Bone marrow (tissue), 2 donors: ENCODE measurements at places on chromosomes 2 and 18.

DNA sequence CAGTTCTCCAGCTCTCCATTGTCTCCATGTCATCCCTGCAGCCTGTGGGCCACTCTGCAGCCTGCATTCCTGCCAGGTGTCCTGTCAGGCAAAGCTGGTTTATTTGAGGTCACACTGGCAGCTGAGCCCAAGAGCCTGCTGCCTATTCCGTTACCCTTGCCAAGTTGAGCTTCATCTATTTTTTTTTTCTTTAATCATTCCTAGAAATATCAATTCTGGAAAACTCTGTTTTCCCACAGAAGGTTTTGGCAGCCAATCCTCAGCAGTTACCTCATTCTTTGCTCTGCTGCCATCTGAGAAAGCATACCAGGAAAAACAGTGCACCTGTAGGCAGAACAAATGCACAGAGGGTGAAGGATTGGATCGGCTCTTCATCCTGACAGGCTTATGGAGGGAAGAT, 411.0 kb upstream of the ACVR2A start:
- no peak for DNase-seq

DNA sequence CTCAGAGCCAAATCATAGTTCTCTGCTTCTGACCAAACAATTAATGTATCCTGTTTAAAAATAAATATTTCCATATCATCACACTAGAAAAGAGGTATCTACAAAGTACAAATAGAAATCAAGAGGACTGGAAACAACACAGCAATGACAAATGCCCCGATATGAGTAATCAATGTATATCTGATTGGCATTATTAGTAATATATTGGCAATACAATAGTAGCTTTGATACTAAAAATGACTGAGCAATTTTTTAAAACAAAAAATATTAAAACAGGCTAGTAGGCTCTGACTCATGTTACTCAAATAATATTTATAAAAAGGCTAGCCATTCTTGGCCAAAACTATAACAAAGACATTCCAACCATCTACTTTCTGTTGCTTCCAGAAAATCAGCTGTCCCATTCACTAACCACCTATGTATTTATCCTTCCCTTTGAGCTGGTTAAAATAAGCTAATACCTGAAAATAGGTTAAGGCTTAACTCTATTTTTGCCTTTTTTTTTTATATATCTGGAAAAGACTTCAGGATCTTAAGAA, 13.3 kb downstream of the PPP4R3B start:
- no peak for DNase-seq

GRCh38 chr2:176125772-176126054, 3.2 kb downstream of the HOXD9 start:
- DNase-seq = no peak

DNA sequence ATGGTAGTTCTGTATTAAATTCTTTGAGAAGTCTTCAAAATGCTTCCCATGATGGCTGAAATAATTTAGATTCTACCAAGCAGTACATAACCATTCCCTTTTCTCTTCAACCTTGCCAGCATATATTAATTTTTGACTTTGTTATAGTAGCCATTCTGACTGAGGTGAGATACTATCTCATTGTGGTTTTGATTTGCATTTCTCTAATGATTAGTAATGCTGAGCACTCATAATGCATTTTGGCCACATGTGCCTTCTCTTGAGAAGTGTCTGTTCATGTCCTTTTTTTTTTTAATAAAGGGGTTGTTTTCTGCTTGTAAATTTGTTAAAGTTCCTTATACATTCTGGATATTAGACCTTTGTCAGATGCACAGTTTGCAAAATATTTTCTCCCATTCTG, 173.9 kb downstream of the CALCRL start:
- DNase-seq = no peak

DNA sequence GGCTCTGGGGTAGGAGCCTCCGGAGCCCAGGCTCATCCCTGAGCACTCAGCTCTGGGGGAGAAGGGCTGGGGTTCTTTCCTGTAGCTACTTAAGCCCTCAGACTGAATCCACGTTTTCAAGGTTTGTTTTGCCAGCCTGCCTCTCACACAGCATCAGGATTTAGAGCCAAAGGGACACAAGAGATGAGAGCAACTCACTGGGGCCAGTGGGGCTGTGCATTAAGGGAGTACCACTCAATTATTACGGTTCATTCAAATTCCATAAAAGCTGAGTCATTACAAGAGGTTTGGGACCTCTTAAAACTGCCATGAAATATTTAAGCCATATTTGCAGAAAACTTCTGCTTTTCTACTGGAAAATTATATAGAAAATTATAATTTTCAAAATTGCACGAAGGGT, 17.1 kb upstream of the SNED1 start:
- DNase-seq = no peak

GRCh38 chr2:467543-467891, 179.6 kb upstream of the ALKAL2 start:
- no peak for DNase-seq

DNA sequence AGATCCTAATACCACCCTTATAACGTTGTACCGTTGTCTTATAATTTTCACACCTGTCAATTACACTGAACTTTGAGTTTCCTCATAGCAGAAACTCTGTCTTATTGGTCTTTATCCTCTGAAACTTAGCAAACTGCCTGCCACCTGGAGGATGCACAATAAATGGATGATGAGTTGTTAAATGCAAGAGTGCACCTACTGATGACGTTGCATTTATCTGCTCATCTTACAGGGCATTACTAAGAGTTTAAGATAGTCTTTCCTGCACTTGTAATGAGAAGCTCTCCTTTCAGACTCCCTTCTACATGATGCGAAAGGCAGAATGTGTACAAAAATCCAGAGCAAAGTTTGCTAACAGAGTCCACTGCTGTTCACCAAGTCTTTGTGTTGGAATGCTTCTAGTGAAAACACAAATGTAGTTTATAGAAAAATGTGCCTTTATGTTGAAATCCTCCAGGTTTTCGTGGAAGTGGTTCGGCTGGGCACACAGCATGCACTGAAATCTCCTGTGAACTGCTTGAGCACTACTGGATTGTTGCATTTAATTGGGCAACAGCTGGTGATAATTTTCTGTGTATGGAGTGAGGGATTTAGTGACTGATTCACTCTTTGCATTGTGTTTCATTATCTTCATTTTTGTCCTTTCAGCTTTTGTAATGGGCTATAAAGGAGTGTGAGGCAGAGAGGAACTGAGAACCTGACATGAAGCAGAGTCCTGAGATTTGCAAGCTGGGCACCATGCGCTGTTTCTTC, 665.8 kb upstream of the ID2 start:
- no peak for DNase-seq

DNA sequence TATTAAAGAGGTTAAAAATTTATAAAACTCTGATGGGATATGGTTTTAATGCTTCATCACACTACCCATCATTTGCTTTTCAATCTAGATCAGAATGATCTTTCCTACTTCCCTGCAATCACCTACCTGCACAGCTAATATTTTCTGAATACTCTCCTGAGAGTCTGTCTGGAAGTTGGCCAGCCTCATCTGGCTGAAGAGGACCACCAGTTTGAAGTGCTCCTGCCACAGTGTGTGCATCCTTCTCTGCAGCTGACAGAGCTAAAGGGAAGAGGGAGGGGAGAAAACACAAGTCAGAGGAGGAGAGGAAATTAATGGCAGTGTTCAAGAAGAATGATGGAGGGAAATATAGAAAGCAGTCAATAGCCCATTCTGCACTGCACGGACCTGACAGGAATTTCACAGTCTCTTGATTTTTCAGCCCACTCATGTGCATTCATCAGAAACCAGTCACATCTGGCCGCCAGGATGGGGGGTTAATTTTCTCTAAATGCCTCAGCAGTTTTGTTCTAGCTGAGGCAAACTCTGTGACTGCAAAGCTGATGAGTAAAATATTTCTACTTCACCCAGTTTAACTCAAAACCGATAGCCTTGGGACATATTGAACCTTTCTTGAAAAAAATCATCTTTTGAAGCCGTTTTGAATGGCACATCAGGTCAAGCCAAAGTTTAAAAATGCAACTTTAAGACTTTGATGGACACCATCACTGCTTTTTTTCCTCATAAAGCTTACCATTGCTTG, 201.8 kb upstream of the KLHL14 start:
- no peak for DNase-seq

DNA sequence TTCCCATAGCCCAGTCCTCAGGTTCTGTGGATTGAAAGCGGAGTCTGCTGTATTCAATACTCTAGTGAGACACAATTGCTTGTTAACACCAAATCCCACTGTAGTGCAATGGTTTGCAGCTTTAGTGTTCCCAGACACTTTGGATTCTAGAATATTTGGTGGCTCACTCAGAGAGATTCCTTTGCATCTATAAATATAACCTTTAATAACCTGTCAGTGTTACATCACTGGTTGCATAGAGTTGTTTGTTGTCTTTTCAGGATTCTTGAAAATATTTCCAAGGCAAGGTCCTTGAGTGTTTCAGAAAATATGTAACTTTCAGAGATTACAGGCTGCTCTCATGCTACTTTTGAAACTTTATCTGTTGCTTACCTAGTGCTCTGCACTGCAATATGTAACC, 157.5 kb downstream of the ZEB2 start:
- no peak for DNase-seq

DNA sequence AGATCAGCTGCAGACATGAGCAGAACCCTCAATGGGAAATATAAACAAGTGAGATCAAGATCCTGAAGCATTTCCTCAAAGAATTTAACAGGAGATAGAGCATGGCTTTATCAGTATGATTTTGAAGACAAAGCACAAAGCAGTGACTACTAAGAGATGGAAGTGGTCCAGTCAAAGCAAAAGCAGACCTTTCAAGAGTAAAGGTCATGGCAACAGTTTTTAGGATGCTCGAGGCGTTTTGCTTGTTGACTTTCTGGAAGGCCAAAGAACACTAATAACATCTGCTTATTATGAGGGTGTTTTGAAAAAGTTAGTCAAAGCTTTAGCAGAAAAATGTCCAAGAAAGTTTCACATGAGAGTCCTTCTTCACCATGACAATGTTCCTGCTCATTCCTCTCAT, 128.5 kb downstream of the KCNE4 start:
- no peak for DNase-seq

DNA sequence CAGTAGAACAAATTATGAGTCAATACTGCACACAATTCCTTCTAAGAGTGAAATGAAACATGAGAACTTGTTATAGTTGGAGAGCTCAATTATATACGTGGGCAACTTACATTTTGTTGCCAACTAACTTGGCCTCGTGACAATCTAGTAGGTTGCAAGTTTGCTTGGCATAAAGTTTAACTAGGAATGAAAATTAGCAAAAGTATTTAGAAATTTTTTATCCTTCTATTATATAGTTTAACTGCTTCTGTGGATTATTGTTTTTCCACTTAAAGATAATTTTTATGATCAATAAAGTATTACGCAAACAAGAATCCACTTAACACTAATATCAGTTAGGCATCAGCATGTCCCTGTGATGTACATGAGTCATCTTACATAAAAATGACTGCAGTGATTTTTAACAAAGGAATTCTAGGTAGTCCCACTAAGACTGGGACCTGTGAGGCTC, 41.1 kb downstream of the FAM124B start:
- DNase-seq = no peak

GRCh38 chr2:205650931-205651330, 31.4 kb upstream of the NRP2 start:
- no peak for DNase-seq

GRCh38 chr18:74264303-74265020, 27.3 kb downstream of the CYB5A start:
- DNase-seq = no peak

DNA sequence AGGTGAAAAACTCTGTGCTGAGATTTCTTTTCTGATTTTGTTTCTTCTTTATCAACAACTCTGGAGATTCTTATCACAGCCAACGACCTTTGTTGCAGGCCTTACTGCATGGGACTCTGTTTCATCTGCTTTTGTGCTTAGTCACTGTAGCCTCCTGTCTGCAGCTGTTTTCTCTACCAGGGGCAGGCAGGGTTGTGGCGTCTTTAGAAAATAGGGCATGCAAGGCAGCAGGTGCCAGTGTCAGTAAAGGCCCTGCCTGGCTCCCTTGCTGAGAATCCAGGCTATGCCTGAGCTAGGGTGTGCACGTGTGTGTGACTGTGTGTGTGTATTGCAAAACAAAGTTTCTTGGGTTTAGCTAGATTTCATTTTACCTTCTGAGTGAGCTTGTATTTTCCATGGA, 14.6 kb upstream of the SLC9A2 start:
- DNase-seq = no peak

GRCh38 chr18:28168725-28169124, 8.2 kb downstream of the CDH2 start:
- DNase-seq = no peak

- DNase-seq = peak; percentile 52
Measured at GRCh38 chr2:181779288-181780021, 99.1 kb upstream of the NEUROD1 start.

DNA sequence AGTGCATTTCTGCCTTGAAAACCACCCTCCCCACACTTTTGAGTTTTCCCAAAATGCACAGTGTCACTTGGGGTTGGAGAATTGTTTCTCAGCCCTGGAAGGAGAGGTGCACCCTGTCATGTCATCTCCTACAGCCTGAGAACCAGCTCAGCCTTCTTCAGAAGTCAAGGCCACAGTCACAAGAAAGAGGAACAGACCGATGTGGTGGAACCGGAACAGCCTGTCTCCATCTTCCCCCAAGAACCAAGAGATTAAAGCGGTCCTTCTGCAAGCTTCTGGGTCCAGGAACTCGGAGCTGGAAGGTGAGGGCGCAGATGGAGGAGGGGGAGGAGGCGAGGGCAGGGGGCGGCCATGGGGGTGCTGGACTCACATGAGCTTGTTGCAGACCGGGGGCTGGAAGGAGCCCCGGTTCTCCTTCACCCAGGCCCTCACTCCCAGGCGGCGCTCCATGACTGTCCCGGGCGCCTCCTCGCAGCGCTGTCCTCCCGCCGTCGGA, 248 bp downstream of the HAAO start:
- peak; percentile 81 for DNase-seq

DNA sequence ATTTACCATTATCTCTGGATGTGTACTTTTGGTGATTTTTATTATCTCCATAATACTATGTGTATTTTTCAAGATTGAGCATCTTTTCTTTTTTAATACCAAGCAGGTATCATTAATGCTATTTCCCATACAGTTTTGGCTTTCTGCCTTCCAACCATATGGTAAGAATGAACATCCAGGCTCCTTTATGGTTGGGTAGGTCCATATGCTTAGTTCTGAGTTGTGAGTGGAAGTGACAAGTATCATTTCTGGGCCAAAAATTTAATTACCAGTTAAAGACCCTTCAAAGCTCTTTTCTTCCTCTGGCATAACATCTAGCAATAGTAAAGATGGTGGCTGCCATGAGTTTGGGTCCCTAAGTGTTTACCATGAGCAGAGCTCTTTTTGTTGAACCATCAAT, 4.3 kb upstream of the RBM43 start:
- DNase-seq = no peak

DNA sequence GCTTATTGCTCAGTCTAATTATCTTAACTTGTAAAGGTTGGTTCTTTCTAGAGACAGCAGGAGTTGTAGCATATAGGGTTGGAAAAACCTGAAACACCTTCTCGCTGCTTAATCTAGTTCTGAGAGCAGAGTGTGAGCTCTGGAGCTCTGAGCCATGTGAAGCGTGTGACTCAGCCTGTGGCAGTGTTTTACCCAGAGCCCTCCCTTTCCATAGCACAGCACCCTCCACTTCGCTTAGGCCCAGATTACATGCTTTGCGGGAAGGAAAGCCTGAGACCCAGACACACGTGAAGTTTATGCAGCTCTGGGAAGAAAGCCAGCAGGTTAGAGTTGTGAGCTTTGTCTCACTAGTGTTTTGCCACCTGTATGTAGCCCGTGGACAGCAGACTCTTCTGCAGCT, 74.5 kb downstream of the INPP4A start:
- no peak for DNase-seq
